ENCODE measurements at places on chromosomes 3 and 15.

DNA sequence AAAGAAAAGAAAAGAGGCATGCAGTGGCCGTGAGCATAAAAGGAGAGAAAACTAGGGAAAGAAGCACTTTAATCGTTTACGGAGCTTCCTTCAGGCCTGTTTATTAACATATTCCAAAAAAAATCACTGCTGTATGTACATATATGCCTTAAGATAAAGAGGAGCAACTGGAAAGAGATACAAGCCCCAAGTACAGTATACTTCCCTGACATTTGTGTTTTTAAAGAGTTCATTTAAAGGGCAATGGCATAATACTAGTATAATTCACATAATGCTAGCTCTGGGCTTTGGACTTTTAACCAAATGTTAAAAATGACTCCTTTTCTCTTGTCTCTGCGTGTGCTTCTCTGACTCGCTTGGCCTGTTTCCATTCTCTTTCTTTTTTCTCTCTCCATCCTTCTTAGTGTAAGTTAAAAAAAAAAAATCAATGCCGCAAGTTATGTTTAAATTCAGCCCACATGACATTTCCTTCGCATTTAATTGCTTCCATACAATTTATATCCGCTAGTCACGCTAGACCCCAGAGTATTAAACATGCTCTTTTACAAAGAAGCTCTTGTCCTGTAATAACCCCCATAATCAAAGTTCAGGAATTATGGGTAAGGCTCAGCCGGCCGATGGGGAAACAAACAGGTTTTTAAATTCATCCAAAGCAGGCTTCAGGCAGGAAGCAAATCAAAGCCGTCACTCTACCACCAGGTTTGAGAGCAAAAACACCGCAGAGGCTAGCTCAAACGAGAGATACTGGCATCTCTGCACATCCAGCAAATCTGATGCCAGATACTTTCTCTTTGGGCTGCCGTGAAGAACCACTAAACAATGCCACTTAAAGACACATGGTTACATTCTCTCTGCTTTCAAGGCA, 19.4 kb downstream of the WWTR1 start:
- no peak for DNase-seq

GRCh38 chr3:10551139-10551538, 45.8 kb upstream of the ATP2B2 start:
- no peak for DNase-seq

- no peak for DNase-seq
Observed at GRCh38 chr3:184523825-184524615, 37.6 kb upstream of the EPHB3 start.

GRCh38 chr15:56795502-56795901, 62.2 kb upstream of the ZNF280D start:
- no peak for DNase-seq

DNA sequence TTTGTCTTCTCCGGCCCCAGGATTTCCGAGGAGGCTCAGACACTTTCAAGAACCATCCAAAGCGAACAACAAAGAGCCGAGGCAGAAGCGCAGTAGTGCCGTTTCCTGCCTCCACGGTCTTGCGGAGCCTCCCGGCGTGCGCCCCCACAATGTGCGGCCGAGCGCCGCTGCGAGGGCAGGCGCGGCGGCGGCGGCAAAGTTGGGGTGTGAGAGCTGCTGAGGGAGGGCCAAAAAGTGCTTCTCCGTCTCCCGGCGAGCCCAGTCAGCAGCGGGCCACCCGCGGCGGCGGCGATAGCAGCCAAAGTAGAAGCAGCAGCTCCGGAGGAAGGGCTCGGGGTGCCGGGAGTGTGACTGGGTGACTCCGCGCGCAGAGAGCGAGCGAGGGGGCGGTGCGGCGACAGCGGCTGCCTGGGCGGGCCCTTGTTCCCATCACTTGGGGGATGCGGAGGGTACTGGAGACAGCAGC, 749.1 kb downstream of the ROBO1 start:
- peak; percentile 72 for DNase-seq

GRCh38 chr15:49989498-49989897, 129.5 kb downstream of the ATP8B4 start:
- DNase-seq, result no peak

GRCh38 chr3:9213019-9213634, 36.3 kb downstream of the SRGAP3 start:
- DNase-seq, result no peak

GRCh38 chr3:18830087-18830486, 318.2 kb upstream of the KCNH8 start:
- DNase-seq, result no peak

GRCh38 chr15:53453253-53454105, 306.0 kb downstream of the WDR72 start:
- DNase-seq, result no peak

- DNase-seq, result no peak
Observed at GRCh38 chr3:197225579-197225978, 72.8 kb downstream of the DLG1 start.

GRCh38 chr15:86300390-86301125, 220.9 kb downstream of the AGBL1 start:
- DNase-seq, result no peak

DNA sequence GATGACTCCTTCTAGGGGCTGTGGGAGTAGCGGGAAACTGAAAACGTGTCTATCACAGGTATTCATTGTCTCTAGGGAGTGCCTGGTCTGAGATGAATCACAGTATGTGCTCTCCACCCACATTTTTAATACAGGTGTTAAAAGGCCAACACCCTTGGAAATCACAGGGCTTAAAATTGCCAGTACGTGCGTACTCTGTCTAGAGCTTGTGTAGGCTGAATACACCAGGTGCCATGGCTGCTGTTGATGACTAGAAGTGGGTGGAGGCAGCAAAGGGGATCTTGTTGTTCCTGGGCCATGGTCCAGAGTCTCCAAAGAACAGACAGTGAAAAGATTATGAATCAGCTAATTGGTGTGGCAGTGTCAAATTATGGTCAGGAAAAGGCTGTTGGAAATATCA, 35.1 kb upstream of the P3H2 start:
- DNase-seq, result no peak

- DNase-seq, result no peak
Observed at GRCh38 chr3:159796744-159797143, 191.9 kb upstream of the IL12A start.

DNA sequence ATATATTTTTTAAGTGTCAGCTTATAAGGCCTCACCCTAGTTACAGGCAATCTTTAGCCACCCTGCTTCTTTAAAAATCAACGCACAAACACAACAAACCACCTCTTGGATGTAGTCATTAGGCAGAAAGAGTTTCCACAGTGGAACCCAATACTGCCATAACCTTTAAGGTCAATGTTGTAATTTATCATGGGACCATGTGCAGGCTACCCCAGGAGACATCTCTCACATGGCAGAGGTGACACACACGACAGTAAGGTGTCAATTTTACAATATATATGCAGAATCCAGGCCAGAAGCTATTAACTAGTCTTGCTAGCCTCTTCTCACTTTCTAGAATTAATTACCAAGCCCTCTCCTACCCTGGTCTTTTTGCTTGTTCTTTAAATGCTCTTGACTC, 336.5 kb downstream of the MAGI1 start:
- no peak for DNase-seq

DNA sequence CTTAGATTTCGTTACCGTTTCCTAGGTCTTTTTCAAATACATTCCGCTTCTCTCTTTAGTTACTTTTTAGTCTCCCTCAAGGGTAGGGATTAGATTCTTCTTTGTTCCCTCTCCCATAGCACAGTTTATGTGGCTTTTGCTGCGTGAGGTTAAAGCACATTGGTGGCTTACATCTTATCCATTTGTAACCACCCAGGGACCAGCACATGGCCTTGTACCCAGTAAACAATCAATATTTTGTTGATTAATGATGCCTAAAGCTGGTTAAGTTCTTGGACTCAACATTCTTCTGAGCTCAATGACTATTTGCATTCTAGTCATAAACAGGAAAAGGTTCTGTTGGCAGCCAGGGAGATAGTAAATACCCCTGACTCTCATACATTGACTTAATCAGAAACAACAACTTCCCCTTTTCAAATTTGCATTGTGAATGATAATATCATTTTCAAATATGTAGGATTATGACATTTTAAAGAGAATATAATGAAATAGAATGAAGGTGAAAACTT, 60.2 kb downstream of the CACNA1D start:
- DNase-seq, result no peak

- no peak for DNase-seq
Observed at GRCh38 chr15:66993874-66994696, 71.3 kb upstream of the SMAD3 start.

DNA sequence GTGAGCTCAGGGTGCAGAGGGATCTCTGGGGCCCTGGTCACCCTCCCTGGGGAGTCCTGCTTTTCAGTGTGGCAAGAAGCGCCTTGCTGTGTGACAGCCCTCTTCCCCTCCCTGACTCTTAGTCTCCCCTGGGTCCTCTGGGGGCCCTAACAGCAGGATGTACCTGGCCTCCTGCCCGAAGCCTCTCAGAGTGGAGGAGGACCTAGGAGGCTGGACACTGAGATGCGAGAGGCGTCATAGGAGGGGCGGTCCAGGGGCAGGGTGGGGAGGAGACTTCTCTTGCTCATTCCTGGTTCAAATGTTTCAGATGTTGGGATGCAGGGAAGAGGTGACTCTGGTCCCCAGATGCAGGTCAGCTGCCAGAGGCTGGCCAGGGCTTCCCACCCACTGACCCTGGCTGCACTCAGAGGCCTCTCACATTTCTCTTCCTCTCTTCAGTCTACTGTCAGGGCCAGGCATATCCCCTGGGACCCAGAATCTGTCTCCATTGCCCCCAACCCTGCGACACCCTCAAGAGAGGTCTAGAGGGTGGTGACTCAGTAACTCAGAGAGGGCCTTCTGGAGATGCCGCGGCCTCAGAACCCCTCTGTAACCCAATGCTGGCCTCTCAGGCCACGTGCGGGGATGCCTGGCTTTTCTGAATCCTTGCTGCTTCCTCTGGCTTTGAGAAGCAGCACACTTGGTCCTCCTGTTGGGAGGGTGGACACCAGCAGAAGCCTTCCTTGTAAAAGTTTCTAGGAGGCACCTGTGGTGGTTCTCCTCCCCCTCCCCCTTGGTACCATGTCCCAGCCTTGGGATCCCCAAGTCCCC, 25.9 kb downstream of the SNX33 start:
- no peak for DNase-seq

DNA sequence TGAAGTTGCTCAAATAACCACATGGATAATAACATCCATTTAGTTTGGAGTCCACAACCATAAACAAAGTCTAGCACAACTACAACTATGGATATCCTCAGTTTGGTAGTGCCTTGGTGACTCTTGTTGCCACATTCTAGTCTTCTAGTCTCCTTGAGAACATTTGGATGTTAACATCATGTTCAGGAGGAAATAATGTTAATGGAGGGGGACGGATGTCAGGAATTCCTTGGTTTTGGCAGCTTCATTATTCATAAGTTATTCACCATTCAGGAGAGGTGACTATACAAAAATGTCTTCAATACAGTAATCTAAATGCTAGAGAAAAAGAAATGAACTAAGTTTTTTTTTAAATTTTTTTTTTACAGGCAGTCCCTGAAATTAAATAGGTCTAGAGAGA, 26.4 kb upstream of the GABPB1 start:
- DNase-seq, result no peak

GRCh38 chr3:46900007-46900292, 22.4 kb downstream of the PTH1R start:
- no peak for DNase-seq
